Cardiac septum (tissue), 1 donor: ENCODE measurements at places on chromosomes 2 and 18. TPM values are rescaled to one million over a fixed set of nuclear protein-coding genes. Genes with fewer than 3 reads are reported as not detected.
A peak's percentile ranks its signal among the peaks of the same experiment; 100 is the strongest.

GRCh38 chr2:224937887-224938286 is 104.4 kb downstream of the DOCK10 start:
- DNase-seq, result no peak

DNA sequence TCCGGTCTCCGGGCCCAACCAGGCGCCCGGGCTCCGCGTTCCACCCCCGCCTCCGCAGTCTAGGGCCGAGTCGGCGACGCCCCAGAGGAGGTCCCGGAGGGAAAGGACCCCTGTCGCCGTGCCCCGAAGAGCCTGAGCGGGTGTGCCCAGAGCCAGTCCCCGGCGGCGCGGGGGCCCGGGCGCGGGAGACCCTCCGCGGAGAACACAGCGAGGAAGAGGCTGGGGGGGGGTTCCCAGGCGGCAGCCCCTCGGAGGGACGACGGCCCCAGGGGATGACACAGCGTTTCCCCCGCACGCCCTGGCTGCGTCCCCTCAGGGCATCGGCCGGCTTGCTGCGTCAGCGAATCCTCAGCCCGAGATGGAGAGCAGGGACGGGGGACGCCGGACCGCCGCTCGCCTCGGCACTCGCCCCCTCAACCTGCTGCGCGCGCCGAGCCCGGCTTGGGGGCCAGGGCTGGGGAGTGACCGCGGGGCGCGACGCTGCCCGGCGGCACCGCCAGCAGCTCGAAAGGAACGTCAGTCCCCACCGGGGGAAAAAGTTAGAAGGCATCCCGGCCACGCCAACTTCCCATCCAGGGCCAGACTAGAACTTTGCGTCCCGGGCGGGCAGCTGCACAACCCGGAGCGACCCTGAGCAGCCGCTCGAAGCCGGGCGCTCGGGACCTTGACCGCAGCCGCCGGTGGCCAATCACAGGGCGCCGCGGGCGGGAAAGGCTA is 711 bp downstream of the SFXN5 start:
- DNase-seq, result no peak

- peak; percentile 53 for DNase-seq
Measured at GRCh38 chr18:74389991-74390390, 67.1 kb downstream of the DIPK1C start.

DNA sequence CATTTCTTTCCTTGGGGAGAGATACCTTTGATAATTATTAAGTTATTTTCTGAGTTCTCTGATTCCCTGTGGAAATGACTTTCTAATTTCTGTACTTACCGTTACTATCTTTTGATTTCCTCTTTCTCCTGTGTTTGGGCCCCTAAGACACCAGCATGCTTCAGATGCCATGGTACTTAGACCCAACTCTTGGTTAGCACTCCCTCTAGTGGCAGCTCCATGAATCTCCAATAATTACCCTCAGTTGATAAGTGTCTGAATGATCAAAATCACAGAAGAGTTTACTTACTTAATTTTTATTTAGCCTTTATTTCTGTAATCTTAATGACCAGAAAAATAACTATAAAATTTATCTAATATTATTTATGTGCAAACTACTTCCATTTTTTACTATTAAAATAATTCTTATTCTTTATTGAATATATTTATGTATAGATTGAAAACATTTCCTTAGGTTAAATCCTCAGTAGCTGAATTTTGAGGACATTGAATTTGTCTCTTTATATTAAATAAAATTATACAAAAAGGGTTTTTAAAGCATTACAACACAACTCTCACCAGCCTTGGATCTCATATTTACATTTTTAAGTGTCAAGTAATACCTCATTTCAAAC is 300.4 kb downstream of the KCNS3 start:
- DNase-seq, result no peak

- no peak for DNase-seq
Measured at GRCh38 chr2:30135541-30135940, 11.3 kb upstream of the YPEL5 start.

- DNase-seq, result no peak
Measured at GRCh38 chr2:55511508-55512124, 7.9 kb upstream of the CFAP36 start.

- no peak for DNase-seq
Measured at GRCh38 chr2:227150222-227150936, 13.6 kb downstream of the COL4A4 start.

- DNase-seq, result no peak
Measured at GRCh38 chr2:229485857-229486256, 214.8 kb upstream of the PID1 start.

DNA sequence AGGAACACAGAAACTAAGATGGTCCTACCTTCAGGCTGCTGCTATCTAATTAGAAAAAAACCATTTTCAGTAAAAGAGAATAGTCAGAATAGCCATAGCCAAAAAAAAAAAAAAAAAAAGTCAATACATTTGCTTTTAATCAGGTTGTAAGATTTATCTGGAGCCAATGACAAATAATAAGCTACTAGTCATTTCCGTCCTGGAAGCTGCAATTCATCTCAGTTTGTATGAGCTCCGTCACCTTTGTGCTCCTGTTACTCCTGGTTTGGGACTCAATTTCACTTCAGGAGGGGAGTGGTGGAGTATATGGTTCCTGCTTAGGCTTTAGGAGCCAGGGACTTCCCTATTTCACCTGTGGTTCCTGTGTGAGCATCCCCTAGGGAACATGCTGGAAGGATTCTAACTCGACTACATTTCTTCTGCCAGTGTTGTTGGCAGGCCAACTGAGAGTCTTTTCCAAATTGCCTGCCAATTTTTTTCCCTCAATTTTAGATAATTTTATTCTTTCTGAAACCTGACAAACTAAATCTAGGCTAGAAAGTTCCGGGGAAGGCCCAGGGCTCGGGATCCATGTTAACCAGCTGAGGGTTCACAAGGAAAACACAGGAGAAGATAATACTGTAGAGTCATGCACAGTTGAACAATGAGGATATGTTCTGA is 481.8 kb downstream of the DLGAP1 start:
- DNase-seq, result no peak

DNA sequence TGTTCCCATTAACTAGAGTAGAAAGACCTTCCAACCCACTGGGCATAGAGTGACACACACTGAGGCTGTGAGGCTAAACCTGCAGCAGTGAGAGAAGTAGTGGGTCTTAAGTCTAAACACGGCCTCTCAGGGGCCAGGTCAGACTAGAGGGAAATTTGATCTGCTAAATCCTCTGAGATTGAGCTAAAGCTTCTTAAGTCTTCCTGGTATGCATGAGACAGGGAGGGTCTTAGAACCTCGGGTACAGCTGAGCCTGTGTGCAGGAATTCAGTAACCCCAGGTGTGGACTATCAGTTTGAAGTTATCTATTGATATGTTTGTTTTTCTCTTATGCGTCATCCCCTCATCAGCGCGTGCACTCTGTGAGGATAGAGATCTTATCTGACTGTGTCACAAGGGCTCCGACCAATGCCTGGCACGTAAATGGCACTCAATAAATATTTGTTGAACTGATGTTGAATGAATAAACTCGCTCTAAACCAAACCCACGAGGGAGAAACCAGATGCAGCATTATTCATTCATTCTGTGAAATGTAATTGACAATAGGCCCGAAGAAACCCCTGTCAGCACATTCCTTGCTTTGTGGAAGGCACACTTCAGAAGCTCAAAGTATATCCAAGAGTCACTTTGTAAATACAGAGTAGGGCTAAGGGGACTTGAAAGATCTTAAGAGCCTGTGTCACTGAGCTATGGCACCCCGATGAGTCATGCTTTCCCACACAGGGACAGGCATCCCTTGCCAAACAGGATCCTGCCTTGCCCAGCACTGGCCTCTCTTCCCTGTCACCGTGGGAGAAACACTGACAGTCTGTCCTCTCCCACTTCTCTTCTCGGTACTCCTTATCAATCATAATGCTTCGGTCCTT is 21.7 kb upstream of the RAB10 start:
- peak; percentile 79 for DNase-seq

- DNase-seq, result no peak
Measured at GRCh38 chr2:29627279-29627711, 294.1 kb downstream of the ALK start.

GRCh38 chr2:121076498-121076820 is 208.5 kb downstream of the TFCP2L1 start:
- DNase-seq, result no peak

DNA sequence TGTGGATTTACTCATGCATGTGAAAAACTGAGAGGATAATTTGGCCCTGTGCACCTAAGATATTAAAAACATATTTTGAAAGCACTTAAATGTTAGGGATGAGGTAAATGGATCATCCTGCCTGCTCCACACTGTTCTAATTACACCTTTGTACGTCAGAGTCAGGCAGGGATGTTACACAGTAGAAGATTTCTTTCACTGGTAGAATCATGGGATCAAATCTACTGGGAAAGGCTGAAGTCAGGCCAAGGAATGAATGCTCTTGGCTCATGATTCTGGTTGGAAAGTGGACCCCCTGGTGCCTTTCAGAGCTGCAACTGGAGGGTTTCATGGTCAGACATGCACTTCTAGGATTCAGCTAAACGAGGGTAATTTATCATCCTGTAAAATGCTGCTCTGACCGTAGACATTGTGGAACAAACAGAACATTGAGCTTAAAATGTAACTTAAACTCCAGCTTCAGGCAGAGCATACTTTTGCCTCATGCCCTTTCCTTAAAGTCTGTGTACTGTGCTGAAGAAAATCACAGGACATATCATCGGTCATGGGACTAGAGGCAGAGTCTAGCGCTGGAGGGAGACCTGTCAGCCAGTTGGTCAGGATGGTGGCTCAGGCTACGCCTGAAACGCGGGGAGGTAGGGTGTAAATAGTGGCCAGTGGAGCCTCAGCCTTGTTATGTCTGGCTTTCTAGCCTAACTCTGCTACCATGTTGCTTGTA is 4.9 kb downstream of the KCNE4 start:
- DNase-seq, result no peak

DNA sequence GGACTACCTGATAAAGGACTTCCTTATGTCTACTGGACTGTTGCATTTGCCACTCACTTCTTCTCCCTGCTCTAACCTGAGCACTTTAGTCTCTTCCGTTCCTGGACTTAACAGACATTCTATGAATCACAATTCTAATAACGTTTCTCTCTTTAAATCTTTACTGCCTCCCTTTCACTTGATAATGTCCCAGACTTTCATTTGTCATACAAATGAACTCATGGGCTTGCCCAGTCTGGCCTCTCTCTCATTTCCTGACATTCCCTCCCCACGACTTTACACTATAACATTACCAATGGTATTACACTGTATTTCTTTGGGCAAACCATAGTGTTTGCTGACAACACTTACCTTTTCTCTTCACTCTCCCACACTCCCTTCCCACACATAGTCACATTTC is 540.7 kb upstream of the TMEFF2 start:
- DNase-seq, result no peak

DNA sequence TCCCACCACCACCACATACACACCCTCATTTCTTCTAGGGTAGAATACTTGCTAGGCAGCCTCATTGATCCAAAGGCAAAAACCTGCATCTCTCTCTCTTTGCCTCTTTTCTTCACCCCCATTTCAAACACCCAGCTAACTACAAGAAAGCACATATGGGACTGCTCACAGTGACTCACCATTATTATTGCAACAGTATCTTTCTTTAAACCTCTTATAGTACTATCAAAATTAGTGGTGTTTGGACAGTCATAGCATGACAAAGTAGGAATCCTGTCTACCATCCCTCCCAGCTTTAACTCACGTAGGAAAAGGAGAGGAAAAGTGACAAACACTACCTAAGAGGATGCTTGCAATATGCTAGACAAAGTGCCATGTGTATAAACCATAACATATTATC is 422.5 kb upstream of the CRIM1 start:
- DNase-seq, result no peak

GRCh38 chr2:82027921-82028615 is 1723.5 kb upstream of the LRRTM1 start:
- no peak for DNase-seq

ABHD1 gene
- 1.1 TPM for total RNA-seq

COMMD1 gene
- total RNA-seq, result 56.0 TPM

RBKS gene
- 3.9 TPM for total RNA-seq

DCDC2C gene
- total RNA-seq, result not detected

OXER1 gene
- 0.94 TPM for total RNA-seq

LINC00305 gene
- total RNA-seq, result not detected
